ENCODE measurements at places on chromosomes 13 and 19. TPM values are rescaled to one million over a fixed set of nuclear protein-coding genes. Genes with fewer than 3 reads are reported as not detected.

GRCh38 chr19:35153701-35154524 lies 622 bp upstream of the FXYD5 start:
- DNase-seq: no peak

DNA sequence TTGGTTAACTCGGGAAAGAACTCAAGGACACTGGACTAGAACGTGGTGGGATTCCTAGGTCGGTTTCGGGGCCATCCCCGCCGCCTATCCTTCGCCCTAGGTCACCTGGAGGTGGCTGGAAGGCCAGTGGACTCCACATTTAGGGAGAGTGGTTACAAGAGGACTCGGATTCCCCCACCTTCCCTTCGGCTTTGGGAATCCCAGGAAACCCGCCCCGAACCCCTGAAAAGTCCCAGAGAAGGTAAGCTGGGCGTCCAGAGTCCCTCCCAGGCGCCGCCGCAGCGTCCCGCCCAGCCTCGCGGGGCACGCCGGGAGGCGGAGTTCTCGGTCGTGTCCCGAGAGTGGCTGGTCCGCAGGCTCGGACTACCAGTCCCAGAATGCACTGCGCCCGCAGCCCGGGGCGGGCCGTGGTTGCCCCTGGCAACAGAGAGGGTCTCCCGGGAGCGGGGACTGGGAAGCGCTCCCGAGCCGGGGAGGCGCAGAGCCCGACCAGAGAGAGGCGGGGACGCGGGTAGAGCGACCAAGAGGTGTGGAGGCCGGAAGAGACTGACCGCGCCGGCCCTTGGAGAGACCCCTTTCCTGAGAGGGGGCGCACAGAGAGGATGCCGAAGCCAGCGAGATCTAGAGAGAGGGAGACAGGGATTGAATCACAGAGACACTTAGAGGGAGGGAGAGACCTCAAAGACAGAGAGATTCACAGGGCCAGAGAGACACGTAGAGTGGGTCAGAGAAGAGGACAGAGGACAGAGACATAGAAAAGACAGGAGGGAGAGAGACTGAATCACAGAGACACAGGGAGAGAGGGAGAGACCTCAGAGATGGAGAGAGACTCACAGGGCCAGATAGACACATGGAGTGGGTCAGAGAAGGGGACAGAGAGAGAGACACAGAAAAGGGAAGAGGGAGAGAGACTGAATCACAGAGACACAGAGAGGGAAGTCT lies 2.6 kb upstream of the PRKCG start:
- peak; percentile 96 for DNase-seq

DNA sequence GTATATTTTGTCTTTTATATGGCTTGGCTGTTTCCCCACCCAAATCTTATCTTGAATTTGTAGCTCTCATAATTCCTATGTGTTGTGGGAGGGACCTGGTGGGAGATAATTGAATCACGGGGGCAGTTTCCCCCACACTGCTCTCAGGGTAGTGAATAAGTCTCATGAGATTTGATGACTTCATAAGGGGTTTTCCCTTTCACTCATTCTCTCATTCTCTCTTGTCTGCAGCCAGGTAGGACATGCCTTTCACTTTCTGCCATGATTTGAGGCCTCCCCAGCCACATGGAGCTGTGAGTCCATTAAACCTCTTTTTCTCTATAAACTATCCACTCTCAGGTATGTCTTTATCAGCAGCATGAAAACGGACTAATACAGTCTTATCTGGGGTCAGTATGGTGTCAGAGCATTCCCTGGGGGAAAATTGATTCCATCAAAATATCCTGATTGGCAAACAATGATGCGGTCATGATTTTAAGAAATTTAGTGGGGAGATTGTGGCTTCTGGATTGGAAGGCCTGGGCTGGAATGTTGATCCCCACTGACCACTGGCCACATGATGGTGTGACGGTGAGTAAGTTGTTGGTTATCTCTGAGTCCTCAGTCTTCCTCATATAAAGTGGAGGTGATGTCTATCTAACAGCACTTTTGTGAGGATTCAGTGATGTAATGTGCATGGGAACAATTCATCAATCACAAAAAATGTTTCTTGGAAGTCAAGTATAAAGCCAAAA lies 27.5 kb upstream of the ANKRD10 start:
- DNase-seq: no peak

DNA sequence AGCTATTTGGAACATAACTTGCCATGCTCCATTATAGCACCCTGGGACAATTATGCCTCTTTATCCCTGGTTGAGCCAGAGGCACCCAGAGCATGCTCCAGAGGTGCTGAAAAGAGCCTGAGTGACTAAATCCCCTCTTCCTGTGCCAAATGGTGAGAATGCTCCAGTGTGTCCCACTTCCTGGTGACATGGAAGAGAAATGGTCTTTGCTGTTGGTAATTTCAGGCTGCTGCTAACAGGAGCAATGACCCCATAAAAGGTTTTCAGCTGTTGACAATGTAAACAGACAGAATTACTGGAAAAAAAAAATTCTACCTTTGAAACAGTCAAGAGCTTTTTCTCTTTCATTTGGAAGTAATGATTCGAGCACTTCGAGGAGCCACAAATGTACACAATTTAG lies 341.8 kb downstream of the FGF9 start:
- DNase-seq: no peak

DNA sequence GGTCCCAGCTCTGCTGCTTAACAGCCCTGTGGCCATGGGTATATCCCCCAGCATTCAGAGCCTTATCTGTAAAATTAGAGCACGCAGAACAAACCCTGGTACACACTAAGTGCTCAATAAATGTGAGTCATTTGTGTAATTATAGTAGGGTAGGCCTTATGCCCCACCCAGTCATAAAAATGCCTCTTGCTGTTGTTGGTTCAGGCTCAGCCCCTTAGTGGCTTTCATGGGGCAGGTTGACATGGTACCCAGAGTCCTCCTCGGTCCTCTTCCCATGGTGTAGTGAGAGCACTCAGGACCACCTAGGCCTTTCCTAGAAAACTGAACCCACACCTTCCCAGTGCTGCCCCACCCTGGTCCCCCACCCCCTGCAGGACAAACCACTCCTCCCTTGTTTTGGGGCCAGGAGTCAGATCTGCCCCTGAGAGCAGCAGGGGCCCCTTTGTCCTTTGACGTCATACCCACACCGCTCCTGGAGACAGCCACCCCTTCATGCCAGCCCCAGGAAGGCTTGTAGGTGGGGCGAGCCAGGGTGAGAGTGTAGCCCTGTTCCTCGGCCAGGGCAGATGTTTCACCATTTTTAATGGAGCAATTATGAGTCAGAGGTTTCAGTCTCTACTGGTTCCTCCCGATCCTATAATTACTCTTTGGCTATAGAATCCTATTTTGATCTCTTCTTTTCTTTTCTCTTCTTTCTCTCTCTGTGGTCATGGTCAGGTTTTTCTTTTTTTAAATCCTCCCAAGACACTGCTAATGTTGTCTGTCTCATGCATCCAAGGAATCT lies 36.8 kb downstream of the ACTN4 start:
- DNase-seq: no peak

GRCh38 chr13:97873398-97873797 lies 80.1 kb upstream of the IPO5 start:
- DNase-seq: no peak

- no peak for DNase-seq
Observed at GRCh38 chr19:29866011-29866410, 54.2 kb downstream of the CCNE1 start.

DNA sequence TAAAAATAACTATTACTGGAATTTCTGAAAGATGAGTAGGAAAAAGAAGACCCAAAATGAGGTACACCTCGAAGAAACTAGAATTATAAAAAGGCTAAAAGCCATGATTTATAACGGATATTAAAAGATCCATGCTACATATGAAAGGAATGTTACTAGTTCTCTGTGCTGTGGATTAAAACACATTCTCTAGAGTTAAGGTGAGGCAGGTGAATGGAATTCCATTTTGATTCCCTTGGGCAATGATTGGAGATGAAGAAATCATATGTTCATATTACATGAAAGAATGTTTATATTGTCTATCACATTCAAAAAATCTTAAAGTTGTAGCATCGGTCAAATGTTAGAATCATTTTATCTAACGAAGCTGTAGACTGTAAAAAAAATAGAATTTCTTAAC lies 783.7 kb downstream of the PCDH9 start:
- DNase-seq: no peak

GRCh38 chr13:52600666-52601065 lies 41.6 kb upstream of the HNRNPA1L2 start:
- DNase-seq: no peak

GRCh38 chr19:13788991-13789390 lies 6.3 kb upstream of the ZSWIM4 start:
- no peak for DNase-seq

DNA sequence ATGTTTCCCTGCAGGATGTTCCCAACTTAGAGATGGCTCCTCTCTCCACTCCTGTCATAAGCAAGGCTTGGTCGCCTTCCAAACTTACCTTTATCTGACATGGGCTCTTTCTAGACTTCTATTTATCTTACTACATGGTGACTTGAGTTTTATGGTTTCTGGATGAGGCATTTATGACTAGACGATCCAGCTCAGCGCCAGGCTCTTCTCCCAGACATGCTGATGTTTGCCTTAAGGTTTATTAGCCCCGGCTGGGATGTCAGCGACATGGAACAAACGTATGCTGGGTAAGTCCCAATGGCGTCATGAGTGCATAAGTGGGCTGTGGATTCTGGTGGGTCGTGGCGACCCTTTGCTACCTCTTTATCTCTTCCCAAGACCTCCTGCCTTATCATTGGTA lies 39.8 kb upstream of the SLC15A1 start:
- no peak for DNase-seq

GRCh38 chr13:90448466-90449037 lies 898.9 kb upstream of the MIR17HG start:
- no peak for DNase-seq

- DNase-seq: no peak
Observed at GRCh38 chr19:10061717-10062310, 24.3 kb upstream of the SHFL start.

- no peak for DNase-seq
Observed at GRCh38 chr19:53157626-53158025, 1.2 kb downstream of the ZNF347 start.

DNA sequence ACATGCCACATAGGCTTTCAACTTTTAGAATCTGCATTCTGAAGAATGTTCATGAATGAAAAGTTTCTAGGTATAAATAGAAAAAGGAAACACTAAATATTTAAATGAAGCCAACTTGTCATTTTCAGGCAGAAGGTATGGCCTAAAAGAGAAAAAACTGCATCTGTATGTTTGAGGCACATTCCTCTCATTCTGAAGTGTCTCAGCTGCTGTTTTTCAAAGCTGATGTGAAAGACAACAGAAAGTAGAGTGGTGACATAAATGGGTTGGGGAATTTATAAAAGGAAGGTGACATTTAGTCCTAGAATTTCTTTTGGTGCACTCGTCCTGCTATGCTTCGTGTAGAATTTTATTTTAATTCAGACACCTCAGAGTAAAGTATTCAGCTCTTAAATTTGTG lies 539.6 kb upstream of the SLITRK5 start:
- no peak for DNase-seq

GRCh38 chr13:29835280-29836061 lies 14.9 kb downstream of the UBL3 start:
- DNase-seq: no peak

DNA sequence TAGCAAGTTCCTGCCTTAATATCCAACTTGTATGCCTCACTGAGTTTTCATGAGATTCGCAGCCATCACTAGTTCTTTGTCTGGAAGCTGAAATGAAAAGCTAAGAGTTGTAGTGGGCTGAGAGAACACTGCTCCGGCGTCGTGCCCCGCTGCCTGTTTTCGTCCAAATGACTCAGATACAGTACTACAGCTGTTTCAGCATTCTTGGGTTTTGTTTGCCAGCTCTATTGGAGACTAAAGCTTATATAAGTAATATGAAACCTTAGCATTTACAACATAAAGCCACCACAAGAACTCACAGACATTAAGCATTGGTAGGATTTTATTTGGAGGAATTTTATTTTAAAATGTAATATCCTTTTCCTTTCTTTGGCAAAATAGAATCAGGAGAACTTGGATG lies 299.7 kb downstream of the DLEU7 start:
- no peak for DNase-seq

DNA sequence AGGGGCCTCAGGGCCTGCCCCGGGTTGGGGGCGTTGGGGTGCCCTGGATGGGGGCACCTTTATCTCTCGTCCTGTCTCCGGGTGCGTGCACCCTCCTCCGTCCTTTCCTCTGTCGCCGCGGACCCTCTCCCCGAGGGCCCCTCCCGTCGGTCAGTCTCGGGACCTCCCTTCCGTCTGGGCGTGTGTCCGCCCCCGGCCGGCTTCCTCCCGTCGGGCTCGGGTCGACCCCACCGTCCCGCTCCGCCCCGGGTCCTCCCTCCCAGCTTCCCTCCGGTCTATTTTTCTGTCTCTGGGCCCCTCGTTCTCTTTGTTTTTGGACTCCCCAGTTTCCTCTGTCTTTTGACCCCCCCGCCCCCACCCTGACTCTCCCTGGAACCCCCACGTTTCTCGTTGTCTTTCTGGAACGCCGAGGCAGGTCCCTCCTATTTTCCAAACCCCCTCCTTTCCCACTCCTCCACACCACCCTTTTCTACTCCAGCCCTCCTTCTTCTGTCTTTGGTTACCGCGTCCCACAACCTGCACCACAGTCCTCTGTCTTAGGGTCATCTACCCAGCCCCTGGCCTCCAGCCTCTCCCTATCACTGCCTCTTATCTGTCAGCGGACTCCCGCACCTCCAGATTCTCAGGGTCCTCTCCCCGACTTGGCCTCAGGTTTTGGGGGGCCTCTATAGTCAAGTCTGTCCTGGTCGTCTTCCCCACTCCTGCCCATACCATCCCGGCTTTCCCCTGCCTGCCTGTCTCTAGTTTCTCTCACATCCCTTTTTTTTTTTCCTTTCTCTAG lies 757 bp downstream of the EGLN2 start:
- peak; percentile 75 for DNase-seq

DNA sequence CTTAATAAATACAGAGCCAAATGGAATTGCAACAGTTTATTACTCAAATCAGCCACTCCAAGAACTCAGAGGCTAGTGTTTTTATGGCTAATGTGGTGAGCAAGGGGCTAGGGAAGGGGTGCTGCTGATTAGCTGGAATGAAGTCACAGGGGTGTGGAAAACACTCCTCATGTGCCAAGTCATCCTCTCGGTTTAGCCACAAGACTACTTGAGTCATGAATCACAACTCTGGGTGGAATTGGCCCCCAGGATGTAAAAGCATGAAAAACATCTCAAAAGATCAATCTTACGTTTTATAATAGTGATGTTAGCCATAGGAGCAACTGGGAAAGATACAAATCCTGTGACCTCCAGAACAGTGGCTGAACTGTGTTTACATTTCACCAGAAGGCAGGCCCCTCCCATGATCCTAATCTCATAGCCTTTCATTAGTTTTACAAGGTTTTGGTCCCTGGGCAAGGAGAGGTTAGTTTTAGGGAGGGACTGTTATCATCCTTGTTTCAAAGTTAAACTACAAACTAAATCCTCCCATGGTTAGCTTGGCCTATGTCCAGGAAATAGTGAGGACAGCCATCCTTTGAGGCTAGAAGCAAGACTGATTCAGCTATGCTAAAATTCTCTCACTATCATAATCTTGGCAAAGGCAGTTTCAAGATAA lies 2020.1 kb upstream of the PCDH20 start:
- DNase-seq: no peak

GRCh38 chr19:52142001-52142595 lies 2.4 kb upstream of the ZNF616 start:
- DNase-seq: no peak

The CD79A gene
- total RNA-seq: not detected

The ZNF728 gene
- 5.3 TPM for total RNA-seq

The DHDH gene
- total RNA-seq: not detected

The ICAM1 gene
- 21.4 TPM for total RNA-seq

The ZNF443 gene
- total RNA-seq: 2.6 TPM

The FAM124A gene
- 5.1 TPM for total RNA-seq

The MYDGF gene
- total RNA-seq: 48.5 TPM

The ATXN8OS gene
- not detected for total RNA-seq

The SMIM44 gene
- total RNA-seq: not detected

The CYP2A7 gene
- total RNA-seq: not detected

The VMAC gene
- 2.3 TPM for total RNA-seq

The MAB21L1 gene
- total RNA-seq: 0.38 TPM

The ZNF823 gene
- 2.2 TPM for total RNA-seq

Measured in heart right ventricle (tissue), 16 donors.